NCI-H69 (cell line): ENCODE measurements at places on chromosomes 11 and 22.

DNA sequence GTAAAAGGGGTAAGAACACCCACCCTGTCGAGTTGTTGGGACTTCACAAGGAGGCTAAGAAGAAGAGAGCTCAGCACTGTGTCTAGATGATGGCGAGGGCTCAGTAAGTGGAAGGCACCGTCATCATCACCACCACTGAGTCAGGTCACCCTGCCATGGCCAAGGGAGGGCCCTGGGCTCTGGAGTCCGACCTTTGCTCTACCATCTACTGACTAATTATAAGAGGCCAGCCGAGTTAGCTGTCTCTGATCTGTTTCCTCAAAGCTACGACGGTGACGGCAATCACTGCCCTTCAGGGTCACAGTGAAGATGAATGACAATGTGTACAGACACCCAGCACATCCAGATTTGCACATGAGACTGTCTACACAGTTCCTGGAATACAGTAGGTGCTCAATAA, 29.3 kb downstream of the KIAA0930 start:
- DNase-seq = no peak

DNA sequence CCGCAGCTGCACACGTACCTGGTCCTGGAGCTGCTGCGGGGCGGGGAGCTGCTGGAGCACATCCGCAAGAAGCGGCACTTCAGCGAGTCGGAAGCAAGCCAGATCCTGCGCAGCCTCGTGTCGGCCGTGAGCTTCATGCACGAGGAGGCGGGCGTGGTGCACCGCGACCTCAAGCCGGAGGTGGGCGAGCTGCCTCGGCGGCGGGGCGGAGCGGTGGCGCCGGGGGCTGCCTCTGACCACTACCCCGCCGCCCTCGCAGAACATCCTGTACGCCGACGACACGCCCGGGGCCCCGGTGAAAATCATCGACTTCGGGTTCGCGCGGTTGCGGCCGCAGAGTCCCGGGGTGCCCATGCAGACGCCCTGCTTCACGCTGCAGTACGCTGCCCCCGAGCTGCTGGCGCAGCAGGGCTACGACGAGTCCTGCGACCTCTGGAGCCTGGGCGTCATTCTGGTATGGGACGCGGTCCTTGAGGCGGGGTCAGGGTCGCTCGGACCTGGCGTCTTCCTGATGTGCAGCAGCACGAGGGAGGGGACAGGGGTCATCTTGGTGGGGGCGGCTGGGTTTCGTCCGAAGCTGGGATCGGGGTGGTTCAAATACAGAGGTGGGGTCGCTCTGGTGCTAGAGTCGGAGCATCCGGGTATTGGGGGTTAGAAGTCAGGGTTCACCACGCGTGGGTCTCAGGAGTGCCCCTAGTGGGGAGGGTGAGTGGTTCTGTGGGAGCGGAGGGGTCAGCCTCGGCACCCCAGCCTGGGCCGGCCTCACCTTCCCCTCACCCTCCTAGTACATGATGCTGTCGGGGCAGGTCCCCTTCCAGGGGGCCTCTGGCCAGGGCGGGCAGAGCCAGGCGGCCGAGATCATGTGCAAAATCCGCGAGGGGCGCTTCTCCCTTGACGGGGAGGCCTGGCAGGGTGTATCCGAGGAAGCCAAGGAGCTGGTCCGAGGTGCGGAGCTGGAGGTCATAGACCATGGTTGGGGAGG, 10.8 kb downstream of the RPS6KA4 start:
- DNase-seq = no peak

DNA sequence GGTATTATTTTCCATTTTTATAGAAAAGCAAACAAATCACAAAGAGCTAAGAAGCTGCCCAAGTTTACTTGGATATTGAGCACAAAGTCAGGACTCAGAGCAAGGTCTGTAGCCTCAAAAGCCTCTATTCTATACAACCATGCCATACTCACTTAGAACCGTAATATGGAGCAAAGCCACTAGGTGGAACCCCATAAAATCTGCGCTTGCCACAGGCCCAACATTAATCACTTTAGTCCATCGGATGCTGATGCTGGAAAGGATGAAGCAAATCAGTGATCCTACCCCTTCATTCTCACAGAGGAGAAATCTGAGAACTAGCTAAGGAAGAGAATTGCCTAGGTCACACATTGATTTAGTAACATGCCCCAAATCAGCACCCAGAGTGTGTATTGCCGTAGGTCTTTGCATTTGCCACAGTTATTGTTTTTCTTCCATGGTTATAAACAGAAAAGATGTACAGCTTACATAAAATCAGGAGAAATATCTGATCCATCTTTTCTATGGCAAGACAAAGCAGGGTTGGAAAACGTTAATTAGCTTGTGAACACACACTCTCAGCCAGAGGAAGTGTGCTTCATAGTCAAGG, 56.7 kb upstream of the RAB38 start:
- DNase-seq = peak; percentile 77

- DNase-seq = no peak
These were observed 7.4 kb downstream of the MOB2 start for GRCh38 chr11:1479006-1479677.

GRCh38 chr11:21614961-21615360, 577.9 kb upstream of the ANO5 start:
- peak; percentile 84 for DNase-seq

- peak; percentile 66 for DNase-seq
These were observed 35.1 kb downstream of the RRP8 start for GRCh38 chr11:6568191-6568918.

DNA sequence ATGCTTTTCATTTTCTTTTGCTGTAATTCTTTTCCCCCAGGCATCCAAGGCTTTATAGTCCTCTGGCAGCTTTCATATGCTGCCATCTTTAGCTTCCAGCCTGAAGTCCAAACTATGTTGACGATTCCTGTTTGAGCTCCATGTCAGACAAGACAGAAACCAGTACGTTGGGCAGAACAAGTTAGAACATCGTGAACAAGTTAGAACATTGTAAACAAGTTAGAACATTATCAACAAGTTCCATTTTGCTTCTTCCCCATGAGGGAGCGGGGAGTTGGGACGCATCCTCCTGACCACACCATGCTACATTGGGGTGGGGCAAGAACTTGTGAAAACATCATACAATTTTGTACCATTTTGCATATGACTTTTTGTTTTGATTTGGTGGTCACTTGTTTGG, 23.9 kb downstream of the GLB1L2 start:
- no peak for DNase-seq

- no peak for DNase-seq
These were observed 12.9 kb downstream of the SFI1 start for GRCh38 chr22:31509061-31509762.
